ENCODE measurements at places on chromosomes 13 and 19.

DNA sequence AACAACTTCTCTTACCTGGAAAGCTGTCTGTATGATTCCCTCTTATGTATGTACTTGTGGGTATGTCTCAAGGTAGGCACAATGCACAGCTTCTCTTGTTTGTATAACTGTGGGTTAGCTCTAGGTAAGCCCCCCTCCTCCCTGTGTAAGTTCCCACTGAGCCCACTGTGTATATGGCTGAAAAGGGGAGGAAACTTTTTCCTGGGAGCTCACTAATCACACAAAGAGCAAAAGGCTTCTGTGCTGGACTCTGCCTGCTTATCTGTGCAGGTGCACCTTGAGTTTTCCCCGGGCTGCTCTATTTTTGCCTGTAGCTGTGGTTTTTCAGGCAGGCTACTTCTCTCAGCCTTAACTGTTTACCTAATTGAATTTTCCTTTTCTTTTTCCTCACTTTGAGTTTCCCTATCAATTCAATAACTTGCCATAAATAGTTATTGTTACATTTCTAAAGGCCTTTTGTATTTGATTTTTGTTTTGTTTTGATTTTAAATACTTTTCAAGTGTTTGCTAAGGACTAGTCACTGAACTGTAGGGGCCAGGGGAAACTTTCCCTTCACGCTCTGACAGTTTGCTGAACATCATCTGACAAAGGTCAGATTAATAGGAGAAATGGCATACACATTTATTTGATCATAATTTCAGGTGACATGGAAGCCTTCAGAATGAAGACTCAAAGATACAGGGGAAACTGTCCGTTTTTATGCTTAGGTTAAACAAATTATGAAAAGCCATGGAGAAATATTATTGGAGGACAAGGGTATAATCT is 423.5 kb upstream of the ATXN8OS start:
- no peak for DNase-seq

- no peak for DNase-seq
These were observed 6.8 kb upstream of the BCAT2 start for GRCh38 chr19:48817585-48818124.

- DNase-seq = peak; percentile 30
These were observed 71.2 kb upstream of the ADGRE5 start for GRCh38 chr19:14310055-14310454.

GRCh38 chr19:50505856-50506611 is 5.0 kb downstream of the JOSD2 start:
- no peak for DNase-seq

DNA sequence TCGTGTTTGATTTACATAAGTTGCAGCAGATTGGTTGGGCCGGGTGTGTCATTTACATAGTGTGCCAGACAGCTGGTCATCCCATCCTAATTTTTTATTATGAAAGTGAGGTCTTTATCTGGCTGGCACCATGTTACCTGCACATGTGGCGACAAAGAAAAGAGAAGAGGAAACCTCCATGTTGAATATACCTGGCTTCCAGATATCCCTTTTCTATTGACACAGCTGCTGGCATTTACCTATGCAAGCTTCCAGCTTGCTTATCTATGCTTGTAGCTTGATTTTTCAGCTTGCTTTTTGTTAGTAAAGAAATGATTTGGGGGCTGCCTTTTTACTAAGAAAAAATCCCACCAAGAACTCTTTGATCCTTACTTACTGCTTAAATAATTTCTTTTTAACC is 681.3 kb upstream of the SLITRK1 start:
- no peak for DNase-seq

GRCh38 chr19:56066152-56067023 is 54.7 kb downstream of the ZNF787 start:
- peak; percentile 46 for DNase-seq

DNA sequence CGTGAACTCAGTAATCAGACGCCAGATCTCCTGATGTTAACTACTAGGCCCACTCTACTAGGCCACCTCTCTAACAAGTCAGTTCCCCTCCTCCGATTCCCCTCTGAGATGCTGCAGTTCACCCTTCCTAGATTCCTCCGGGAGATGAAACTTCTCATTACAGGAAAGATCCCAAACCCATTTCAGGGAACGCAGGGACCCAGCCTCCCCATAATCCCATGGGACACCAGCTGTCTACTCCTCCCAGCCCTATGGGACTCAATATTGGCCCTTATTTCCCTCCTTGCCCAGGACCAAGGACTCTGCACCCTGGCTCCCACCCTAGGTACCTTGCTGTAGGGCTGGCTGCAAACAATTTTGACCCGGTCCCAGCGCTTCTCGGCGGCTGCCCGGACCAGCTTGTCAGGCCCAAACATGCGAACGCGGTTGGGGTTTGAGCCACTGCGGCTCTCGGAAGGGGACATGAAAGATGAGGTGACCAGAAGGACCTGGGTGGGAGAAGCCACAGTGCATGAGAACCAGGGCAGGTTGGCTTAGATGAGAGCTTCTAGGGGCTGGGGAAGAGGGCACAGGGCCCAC is 20.9 kb downstream of the XRCC1 start:
- DNase-seq = no peak

- DNase-seq = no peak
These were observed 11.5 kb downstream of the PLPP2 start for GRCh38 chr19:279656-280055.

GRCh38 chr13:50948601-50949000 is 39.0 kb downstream of the RNASEH2B start:
- DNase-seq = no peak

- DNase-seq = no peak
These were observed 1.7 kb upstream of the NUMBL start for GRCh38 chr19:40692212-40692551.

DNA sequence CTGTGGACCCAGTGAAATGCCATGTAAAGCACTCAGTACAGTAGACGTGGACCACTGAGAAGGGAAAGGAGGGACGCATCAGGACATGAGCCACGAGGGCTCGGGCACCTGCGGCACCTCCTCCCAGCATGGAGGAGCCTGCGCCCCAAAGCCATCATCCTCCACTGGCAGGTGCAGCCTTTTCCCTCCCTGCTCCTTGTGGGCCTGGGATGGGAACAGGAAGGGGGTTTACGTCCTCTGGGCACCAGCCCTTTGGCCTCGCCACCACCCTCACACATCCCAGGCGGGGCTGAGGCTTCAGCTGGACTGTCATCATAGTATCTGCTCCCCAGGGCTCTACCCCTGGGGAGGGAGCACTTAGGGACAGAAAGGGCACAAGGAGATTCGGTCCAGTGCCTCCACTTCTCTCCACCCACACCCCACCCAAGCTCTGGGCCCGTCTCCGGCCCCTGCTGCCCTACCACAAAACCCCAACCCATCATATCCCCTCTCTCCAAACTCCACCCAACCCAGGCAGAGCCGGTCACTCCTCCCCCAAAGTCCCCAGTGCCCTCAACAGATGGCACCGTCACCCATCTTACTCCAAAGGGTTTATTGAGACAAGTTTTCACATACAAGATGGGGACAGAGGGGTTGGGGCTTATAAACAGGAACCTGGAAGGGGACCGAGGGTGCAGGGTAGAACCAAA is 2.2 kb upstream of the PRKD2 start:
- no peak for DNase-seq

DNA sequence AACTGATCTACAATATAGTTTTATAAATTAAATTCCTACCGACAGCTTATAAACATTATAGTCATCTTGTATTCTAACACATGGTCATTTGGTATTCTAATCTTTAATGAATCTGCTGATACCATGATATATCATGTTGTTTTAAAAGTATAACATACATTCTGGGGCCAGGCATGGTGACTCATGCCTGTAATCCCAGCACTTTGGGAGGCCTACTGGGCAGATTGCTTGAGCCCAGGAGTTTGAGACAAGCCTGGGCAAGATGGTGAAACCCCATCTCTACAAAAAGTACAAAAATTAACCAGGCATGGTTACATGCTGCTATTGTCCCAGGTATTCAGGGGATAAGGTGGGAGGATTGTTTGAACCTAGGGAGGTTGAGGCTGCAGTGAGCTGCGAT is 3.1 kb downstream of the ZNF383 start:
- DNase-seq = peak; percentile 11

Data from umbilical cord (tissue), 2 donors.